Fibroblast of the aortic adventitia (primary cell): ENCODE measurements at places on chromosomes 12 and 14.

DNA sequence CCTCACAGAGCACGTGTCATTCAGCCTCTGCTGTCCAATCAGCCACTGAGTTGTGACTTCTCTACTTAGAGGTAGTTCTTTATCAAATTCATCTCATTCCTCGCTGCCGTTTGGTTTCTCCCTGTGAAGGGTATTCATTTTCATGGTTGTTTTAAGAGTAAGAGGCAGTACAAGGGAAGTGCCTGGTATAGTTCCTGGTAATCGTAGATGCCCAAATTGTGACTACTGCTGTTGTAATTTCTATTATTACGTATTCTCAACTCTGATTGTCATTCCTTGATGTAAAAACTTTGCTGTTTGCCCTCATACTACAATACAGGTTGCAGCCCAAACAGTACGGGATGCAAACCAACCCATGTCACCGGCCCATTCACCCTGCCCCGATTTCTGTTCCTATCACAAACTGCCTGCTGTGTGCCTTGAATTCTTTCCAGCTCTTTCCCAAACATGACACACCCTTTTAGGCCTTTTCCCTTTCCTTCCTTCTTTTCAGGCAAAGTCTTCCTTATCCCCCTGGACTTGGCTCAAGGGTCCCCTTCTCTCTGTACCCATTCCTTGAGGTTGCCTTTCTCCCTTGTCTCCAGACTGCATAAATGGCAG lies 93.0 kb downstream of the SLC25A47 start:
- peak; percentile 14 for DNase-seq

- DNase-seq, result peak; percentile 83
Observed at GRCh38 chr12:70982286-70982685, 61.7 kb upstream of the PTPRR start.

DNA sequence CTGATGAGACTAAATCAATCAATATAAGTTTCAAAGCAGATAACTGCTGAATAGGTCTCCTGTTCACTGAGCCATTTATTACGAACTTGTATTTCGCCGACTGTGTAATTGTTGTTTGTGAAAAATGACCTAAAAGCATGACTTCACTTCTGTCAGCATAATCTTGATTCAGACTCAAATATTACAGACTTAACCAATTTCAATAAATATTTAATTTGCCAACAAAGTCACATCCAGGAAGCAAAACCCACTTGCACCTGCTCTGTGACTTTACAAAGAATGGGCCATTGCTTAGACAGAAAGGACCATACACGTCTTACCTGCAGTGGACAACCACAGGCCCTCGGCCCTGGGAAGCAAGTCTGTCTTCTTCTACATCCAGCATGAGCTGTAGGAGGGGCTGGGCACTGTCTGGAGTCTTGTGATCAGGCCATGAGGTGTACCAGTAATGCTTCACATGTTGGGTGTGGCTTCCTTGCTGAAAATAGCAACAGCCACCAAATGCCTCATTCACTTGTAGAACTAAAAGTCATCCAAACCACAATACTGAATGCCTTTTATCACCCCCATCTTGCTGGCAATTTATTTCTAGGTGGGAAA lies 23.5 kb upstream of the PTPRB start:
- peak; percentile 91 for DNase-seq

DNA sequence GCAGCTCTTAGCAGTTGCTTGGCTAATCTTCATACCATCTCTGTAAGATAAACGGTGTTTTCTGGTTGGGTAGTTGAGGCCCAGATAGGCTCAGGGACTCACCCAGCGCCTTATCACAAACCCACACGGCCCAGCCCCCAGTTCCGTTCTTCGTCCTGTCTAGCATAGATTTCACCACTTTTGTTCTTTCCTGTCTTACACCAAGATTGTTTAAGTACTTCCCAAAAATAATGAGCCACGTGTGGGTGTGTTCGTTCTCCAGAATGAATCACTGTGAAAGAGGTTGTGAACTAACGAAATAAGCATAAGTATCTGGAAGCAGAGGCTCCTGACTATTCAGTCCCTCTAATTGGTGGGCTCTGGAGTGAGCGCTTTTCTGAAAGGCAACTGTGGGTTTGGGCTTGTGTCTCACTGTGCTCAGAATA lies 21.4 kb downstream of the ACVR1B start:
- DNase-seq, result peak; percentile 91

DNA sequence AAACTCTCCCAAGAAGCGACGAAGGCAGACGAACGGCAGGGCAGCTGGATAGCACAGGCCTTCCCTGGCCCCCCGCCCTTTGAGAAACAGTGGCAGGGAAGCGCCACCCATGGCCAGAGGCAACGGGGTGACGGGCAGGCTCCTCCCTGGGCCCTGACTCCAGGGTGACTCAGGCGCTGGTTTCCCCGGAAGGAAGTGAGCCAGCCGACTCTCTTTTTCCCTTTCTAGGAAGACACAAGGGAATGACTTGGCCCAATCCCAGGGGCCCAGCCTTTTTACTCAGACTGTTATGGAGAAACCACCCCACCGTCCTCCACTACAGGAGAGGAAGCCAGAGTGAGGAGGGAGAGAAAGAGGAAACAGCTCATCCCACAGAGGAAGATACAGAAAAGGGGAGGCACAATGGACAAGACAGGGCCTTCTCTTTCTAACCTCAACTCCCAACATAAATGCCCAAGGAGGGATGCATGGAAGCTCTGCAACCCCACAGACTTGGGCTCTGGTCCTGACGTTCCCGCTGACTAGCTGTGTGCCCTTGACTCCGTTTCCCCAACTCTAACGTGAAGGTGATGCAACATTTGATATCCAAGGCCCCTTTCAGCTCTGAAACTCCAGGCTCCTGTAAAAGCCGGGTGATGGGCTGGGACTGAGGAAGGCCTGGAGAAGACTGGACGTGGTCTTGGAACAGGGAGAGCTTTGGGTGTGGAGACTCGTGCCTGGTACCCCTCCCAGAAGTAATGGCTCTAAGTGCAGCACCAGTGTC lies 27.9 kb downstream of the ACTN1 start:
- peak; percentile 97 for DNase-seq

- DNase-seq, result no peak
Observed at GRCh38 chr14:98607341-98607910, 664.6 kb downstream of the BCL11B start.

DNA sequence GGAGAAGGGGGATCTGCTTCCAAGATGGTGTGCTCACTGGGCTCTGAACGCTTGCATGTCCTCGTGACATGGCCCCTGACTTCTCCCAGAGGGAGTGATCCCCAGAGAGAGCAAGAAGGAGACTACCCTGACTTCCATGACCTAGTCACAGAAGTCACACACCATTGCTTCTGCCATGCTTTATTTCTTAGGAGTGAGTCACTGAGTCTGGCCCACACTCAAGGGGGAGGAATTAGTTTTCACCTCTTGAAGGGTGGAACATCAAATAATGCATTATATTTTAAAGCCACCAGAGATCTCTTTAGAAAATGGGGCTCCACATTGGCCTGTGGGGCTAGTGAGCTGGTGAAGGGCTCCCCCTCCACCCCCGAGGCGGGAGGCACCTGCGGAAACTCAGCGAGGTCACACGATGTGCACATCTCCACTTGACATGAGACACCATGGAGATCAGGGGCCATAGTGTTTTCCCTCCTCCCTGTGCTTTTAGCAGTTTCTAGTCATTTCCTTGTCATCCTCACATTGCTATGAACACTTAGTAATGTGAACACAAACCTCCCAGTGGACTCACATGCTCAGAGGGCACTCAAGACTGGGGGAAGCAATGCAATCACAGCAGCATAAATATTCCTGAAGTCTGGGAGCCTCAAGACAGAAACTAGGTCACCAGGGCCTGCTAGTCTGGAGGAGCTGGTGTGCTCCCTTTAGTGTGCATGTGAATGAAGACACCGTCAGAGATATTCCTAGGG lies 87.4 kb upstream of the FZD10 start:
- DNase-seq, result no peak

DNA sequence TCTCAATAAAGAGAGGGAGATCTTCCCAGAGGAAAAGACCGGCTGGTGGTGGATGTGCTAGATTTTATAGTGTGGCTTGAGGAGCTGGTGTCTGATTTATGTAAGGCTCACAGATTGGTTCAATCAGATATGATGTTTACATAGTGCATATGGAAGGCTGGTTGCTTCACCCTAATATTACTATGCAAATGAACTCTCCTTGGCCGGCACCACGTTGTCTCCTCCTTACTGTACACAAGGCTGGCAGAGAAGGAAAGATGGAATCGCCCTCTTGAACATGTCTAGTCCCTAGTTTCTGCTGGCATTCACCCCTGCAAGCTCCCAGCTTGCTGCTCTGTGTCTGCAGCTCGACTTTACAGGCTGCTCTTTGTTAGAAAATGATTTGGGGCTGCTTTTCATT lies 8.9 kb downstream of the FAM186A start:
- no peak for DNase-seq

DNA sequence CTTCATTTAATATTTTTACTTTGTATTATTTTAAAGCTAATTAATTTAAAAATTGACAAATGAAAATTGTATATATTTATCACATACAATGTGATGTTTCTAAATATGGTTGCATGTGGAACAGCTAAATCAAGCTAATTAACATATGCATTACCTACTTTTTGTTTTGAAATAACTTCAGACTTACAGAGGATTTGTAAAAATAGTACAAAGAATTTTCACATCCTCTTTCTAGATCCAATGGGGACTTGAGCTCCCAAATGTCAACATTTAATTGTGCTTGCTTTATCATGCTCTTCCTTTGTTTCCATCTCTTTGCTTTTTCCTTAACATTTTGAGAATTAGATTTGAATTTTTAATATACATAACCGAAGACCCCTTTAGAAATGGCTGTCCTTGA lies 6.6 kb downstream of the DCD start:
- DNase-seq, result no peak

- no peak for DNase-seq
Observed at GRCh38 chr12:4454315-4454860, 8.8 kb upstream of the FGF6 start.

DNA sequence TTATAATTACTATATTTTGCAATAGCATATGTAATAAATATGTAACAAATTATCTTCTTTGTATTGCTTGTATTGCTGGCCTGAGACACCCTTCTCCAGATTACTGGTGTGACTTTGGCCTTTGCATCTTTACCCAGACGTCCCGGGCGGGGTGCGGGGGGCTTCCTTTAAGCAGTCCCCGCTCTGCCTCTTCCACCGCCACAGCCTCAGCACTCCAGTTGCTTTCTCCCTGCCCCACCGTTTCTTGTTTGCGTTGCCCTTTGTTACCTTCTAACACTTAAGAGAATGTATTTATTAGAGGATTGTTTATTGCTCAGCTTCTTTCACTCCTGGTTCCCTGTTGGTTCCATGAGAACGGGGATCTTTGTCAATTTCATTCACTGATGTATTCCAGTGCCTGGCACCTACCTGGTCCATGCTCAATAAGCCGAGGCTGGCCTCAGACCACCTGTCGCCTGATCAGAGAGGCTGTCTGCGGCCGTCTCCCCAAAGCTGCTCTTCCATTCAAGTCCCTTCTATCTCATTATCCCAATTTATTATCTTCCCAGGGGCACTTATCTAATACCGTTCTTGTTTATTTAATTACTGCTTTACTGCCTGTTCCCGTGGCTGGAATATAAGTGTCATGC lies 100.5 kb upstream of the RFLNA start:
- DNase-seq, result no peak

DNA sequence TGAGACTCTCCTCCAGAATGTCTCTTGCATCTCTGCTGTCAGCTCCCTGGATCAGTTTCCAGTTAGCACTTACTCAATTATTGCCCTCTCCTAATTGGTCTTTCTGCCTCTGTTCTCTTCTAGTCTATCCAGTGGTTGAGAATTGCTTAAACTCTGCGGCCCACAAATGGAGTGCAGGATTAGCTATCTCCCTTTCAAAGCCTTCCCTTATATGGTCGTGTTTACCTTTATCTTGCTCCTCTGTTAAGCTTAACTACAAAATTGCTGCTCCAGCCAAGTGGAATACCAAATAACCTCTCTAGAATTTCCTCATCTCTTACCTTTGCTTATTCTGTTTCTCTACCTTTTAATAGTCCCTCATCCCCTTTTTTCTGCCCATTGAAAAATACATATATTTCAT lies 132.7 kb downstream of the NRXN3 start:
- no peak for DNase-seq

- no peak for DNase-seq
Observed at GRCh38 chr12:73158341-73158740, 886.2 kb downstream of the TRHDE start.

GRCh38 chr12:117042171-117042842 lies 56.9 kb downstream of the TESC start:
- peak; percentile 35 for DNase-seq

DNA sequence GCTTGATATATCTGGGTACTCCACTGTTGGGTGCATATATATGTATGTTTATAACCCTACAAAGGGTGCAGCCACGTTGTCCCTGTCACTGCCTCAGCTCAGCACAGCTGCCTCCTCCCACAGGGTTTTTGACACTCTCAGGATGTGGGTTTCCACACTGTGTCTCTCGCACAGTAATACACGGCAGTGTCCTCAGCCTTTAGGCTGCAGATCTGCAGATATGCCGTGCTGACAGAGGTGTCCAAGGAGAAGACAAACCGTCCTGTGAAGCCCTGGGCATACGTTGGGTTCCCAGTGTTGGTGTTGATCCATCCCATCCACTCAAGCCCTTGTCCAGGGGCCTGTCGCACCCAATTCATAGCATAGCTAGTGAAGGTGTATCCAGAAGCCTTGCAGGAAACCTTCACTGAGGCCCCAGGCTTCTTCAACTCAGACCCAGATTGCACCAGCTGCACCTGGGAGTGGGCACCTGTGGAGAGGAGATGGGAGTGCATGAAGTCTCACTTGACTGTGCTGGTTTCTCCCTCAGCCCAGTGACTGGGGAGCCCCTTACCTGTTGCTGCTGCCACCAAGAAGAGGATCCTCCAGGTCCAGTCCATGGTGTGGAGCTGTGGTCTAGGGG lies 498.7 kb downstream of the TMEM121 start:
- DNase-seq, result no peak

DNA sequence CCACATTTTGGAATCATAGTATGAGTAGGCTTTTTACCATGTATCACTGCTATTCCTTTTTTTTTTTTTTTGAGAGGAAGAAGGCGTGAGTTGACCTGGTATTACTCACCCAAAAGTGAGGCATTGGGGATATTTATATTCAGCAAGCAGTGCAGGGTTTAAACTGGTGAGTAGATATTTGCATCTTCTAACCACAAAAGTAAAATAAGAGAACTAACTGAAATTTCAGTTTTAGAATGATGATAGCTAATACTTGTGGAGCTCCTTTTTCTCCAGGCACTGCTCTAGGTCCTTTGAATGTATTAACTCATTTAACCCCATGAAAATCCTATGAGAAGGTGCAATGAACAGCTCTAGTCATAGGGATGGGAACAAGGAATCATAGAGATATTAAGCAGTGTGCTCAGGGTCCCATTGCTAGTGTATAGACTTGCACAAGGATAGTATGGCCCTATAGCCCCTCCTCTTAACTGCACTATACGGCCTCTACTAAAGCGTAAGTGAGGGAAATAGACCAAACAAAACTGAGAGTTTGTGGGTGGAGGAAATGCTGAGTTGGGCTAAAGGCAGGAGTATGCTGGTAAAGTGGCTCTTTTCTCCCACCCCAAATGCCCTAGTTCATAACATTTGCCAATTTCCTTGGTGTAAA lies 104.3 kb upstream of the MAX start:
- peak; percentile 70 for DNase-seq

- DNase-seq, result peak; percentile 7
Observed at GRCh38 chr12:114368685-114369452, 37.1 kb downstream of the TBX5 start.
